Activated CD4-positive, alpha-beta T cell treated with anti-CD3 and anti-CD28 coated beads, Interleukin-2, amount 50 U/mL, for 4 hours (primary cell): ENCODE measurements at places on chromosomes 7 and 10.

DNA sequence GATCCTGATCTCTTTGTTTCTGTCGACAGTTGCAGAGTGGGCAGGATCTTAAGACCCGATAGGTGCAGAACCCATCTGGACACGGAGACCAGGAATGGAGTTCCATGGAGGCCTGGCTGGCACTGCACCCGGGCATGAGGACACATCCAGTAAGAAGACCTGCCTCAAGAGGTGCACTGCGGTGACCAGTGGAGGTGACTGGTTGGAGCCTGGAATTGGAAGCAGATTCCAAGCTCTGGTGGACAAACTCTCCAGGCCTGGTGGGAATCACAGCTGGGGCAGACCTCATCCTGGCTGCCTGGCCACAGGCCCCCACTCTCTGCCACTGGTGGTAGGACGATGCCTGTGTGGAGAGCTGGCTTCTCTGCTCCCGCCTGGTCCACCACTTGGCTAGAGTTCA is 31.0 kb downstream of the ZNF775 start:
- no peak for DNase-seq

DNA sequence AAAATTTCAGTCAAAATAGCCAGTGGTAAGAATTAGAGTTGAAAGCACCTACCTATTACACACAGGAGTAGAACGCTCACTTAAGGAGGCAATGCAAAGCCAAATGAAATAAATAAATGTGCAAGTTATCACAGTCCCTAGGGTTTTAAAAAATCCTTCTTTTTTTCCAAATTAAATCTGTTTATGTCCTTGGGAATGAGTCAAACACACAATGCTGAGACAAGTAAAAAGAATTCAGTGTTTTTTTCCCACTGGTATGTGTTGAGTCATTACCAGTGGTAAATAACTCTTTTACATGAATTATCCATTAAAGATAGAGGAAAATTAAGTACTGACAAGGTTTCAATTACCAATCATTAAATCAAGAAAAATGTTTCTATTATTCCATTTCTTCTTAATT is 438.6 kb downstream of the TNS3 start:
- DNase-seq = no peak

- no peak for DNase-seq
These were observed 37.7 kb upstream of the ZNF107 start for GRCh38 chr7:64628192-64628591.

DNA sequence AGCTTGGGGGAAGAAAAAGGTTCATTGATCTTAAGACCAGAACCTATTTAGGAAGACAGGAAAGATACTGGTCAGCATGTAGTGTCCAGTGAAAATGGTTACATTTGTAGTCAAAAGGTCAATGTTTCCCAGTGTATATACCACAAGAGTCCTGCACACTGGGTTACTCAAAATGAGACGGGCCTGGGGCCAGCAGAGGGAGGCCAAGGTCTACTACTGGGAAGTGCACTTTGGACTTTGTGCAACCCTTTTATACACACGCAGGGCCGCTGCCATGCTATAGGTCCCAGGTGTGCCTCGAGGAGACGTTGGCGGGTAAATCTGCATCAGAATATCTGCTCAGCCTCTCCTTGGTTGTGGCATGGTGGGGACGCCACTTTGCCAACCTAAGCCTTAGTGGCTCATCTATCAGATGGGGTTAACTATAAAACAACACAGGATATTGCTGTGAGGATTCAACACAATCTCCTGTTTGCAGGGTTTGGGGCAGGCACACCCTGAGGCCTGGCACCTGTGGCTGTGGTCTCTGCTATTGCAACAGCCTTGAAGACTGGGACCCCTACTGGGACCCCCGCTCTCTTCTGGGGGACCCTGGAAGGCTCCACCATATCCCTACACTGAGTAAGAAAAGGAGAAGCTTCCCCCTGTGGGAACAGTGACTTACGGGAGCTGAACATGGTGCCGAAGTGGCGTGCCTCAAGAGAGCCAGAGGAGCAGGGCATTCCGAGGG is 19.7 kb downstream of the CLRN3 start:
- no peak for DNase-seq

GRCh38 chr7:27868131-27868550 is 128.2 kb downstream of the TAX1BP1 start:
- no peak for DNase-seq

DNA sequence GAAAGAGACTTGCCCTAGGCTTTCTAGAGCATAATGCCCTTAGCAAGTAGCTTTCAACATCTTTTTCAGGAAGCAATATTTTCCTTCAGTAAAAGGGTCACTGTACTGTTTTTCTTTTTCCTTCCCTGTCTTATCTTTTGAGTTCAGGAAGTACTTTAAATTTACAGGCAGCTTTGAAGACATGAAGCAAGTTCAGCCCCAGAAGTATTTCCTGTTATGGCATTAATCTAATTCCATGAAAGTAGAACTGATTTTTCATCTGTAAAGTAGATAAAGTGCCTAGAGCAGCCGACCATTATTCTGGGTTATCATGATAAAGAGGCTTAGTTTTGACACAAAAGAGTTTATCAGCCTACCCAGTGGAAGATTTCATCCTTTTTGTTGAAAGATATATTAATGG is 288.2 kb downstream of the ADK start:
- no peak for DNase-seq

DNA sequence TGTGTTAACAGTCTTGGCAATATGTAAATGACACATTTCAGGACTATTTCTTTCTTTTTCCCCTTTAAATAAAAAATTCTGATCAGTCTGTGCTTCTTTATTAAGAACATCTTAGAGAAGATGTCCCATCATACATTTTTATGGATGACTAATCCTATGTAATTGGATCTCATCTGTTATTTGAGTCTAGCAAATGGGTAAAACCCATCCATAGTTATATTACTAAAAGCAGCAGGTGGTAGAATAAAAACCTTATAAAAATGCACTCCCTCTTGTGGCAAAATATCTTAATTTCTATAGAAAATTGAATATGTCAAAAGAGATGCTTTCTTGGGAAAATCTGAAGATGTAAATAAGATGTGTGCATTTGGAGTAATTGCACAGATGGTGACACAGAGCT is 35.3 kb downstream of the TRRAP start:
- DNase-seq = no peak

DNA sequence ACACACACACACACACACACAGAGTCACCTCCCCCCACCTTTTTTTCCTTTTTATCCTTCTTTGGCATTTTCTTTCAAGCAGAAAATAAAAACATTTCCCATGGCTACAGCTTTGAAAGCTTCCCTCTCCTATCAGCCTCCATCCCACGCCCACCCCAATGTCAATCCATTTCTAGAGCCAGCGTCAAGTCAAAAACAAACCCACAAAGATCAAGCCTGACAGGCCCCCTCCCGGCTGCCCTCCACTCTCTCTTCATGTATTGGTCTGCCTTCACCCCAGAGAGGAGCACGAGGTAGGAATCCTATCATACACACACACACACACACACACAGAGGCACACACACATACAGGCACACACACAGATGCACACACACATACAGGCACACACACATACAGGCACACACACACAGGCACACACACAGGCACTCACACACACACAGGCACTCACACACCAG is 8.0 kb upstream of the TNRC18 start:
- DNase-seq = no peak

DNA sequence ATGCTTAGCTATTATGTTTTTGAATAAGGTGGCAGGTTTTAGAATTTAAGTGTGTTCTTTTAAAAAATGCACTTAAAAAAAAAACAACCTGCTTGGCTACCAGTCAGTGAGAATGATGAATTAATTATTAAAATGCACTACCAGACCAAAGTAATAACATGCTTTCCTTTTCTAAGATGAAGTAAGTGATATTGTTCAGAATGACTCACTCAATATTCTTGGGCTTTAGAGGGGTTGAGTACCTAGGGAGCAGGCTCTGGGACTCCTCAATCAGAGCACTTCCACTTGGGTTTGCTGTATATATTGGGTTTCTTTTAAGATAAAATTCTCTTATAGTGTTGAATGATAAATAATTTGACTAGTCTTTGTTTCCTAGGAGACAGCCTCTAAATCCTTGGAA is 8.6 kb downstream of the STAM start:
- DNase-seq = no peak

GRCh38 chr7:132865366-132866143 is 216.3 kb downstream of the CHCHD3 start:
- no peak for DNase-seq

GRCh38 chr7:468681-469562 is 50.7 kb downstream of the PDGFA start:
- no peak for DNase-seq

- no peak for DNase-seq
These were observed 82.5 kb upstream of the BAIAP2L1 start for GRCh38 chr7:98483276-98483963.

GRCh38 chr7:102326157-102326889 is 29.9 kb downstream of the SPDYE6 start:
- no peak for DNase-seq
